Stimulated activated CD8-positive, alpha-beta memory T cell treated with anti-CD3 and anti-CD28 coated beads, Interleukin-15, amount 100 ng/mL, for 1 hour (primary cell): ENCODE measurements at places on chromosomes 1 and 21.
A peak's percentile ranks its signal among the peaks of the same experiment; 100 is the strongest.

- DNase-seq: no peak
Measured at GRCh38 chr21:39776589-39776988, 31.6 kb downstream of the IGSF5 start.

GRCh38 chr1:205582471-205583291, 49.1 kb downstream of the ELK4 start:
- no peak for DNase-seq

DNA sequence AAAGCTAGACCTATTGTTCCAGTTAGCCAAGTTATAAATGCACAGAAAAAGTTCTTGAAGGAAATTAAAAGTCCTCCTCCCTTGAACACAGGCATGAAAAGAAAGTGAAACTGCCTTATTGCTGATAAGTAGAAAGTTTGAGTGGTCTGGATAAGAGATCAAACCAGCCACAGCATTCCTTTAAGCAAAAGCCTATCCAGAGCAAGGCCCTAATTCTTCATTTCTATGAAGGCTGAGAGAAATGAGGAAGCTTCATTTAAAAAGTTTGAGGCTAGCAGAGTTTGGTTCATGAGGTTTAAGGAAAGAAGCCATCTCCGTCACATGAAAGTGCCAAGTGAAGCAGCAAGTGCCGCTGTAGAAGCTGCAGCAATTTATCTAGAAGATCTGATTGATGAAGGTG, 2.7 kb upstream of the SSX2IP start:
- no peak for DNase-seq

DNA sequence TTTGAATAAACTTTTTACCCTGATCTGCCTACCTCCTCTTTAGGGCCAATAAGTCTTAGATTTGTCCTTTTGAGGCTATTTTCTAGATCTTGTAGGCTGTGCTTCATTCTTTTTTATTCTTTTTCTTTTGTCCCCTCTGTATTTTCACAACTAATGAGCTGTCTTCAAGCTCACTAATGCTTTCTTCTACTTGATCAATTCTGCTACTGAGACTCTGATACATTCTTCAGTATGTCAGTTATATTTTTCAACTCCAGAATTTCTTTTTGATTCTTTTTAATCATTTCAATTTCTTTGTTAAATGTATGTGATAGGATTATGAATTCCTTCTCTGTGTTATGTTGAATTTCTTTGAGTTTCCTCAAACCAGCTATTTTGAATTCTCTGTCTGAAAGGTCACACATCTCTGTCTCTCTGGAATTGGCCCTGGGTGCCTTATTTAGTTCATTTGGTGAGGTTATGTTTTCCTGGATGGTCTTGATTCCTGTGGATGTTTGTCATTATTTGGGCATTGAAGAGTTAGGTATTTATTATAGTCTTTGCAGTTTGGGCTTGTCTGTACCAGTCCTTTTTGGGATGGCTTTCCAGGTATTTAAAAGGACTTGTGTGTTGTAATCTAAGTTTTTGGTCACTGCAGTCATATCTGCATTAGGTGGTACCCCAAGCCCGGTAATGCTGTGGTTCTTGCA, 11.2 kb upstream of the ATG4C start:
- no peak for DNase-seq

DNA sequence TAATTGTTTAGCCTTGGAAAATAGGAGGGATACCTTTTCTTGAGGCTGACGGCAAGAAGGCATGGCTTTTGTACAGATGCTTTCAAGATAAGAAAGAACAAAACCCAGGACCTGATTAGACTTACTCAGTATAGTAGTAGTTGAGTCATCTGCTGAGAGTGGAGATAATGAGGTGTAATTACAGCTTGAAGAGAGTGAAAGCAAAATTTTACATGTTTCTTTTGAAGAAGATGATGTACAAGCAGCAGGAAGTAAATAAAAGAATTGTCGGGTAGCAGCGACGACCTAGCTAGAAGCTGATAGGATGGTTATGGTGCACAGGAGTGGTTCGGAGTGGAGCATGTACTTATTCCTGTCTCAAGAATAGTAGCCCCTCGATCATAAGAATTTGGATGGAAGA, 6.6 kb downstream of the ANGPTL1 start:
- DNase-seq: no peak

DNA sequence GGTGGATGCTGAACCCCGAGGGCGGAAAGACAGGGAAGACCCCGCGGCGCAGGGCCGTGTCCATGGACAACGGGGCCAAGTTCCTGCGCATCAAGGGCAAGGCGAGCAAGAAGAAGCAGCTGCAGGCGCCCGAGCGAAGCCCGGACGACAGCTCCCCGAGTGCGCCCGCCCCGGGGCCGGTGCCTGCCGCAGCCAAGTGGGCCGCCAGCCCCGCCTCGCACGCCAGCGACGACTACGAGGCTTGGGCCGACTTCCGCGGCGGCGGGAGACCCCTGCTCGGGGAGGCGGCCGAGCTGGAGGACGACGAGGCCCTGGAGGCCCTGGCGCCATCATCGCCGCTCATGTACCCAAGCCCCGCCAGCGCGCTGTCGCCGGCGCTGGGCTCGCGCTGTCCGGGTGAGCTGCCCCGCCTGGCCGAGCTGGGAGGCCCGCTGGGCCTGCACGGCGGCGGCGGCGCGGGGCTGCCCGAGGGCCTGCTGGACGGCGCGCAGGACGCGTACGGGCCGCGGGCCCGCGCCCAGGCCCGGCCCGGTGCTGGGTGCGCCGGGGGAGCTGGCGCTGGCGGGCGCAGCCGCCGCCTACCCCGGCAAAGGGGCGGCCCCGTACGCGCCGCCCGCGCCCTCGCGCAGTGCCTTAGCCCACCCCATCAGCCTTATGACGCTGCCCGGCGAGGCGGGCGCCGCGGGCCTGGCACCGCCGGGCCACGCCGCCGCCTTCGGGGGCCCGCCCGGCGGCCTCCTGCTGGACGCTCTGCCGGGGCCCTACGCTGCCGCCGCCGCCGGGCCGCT, 20.7 kb downstream of the FOXO6 start:
- no peak for DNase-seq

DNA sequence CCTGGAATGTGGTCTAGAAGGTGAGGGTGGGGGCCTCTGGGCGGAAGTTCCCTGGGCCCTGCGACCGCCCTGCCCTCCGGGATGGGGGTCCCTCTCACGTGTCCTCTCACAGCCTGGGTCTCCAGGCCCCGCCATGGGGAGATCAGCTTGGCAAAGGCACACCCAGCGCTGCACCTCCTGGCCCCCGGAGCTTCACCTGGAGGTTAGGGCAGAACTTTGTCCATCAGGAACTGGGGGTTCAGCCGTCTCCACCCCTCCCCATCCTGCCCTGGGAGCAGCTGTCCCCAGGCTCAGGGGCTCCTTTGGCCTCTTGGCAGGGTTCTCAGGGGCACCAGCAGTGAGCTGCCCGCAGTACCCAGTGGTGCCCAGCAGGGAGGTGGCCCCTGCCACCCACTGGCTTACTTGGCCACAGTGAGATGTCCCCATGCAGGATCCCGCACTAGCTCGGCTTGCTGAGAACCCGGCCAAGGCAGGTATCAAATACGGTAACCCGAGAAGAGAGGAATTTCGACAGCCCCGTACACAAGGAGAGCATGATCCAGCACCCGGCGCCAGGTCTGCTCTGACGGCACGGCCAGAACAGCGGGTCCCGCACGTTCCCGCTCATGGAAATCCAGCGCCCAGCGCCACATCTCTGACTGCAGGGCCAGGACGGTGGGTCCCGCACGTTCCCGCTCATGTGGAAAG, 36.7 kb downstream of the RRP1 start:
- no peak for DNase-seq

DNA sequence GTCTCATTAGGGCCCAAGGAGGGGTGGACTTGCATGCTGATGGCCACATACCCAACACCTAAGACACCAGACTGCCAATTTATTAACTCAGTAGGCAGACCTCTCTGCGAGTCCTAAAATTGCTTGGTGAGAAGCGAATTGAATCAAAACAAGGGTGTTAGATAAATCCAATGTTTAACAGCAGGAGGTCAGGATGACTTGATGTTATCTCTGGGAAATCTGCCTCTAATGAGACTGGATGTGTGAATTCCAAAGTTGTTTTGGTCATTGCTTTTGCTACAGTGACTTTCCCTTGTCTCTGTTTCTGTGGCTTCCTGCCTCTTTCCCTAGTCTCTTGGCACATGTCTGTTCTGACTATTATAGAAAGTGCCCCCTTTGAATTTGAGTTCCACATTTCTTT, 20.8 kb downstream of the MTR start:
- no peak for DNase-seq

DNA sequence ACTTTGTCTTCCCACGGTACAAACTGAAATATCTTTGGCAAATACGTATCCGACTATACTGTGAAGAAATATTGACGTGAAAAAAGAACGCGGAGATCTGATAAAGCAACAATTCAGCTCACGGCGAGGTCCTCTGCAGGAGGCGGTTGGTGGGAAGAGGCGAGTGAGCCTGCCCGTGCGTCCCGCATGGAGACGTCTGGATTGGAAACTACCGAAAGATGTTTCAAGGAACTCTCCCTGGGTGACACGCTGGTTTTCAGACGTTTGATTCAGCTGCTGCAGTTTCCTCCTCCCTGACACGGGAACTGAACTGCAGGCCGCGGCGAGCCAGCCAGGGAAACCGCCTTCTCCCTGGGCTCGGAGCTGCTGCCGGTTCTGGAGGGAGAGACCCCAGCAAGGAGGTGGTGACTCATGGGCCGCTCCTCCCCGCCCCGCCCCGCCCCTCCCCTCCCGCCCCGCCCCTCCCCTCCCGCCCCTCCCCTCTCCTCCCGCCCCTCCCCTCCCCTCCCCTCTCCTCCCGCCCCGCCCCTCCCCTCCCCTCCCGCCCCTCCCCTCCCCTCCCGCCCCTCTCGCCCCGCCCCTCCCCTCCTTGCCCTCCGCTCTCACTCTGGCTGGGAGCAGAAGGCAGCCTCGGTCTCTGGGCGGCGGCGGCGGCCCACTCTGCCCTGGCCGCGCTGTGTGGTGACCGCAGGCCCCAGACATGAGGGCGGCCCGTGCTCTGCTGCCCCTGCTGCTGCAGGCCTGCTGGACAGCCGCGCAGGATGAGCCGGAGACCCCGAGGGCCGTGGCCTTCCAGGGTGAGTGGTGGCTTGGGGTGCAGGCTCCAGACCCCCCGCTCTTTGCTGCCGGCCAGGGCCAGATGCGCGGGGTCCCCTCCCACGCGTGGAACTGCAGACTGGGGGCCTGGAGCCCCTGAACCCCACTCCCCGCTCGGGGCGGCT, at the start of gene COL6A1:
TSS of gene COL6A1 (plus strand) at position 620 of the 941 bp plus-strand sequence. CDS start at position 701, 81 bp downstream.
- DNase-seq: peak; percentile 32

GRCh38 chr1:215887627-215888026, 320.5 kb downstream of the KCTD3 start:
- no peak for DNase-seq

- no peak for DNase-seq
Measured at GRCh38 chr1:228669242-228669585, 66.1 kb upstream of the RHOU start.

DNA sequence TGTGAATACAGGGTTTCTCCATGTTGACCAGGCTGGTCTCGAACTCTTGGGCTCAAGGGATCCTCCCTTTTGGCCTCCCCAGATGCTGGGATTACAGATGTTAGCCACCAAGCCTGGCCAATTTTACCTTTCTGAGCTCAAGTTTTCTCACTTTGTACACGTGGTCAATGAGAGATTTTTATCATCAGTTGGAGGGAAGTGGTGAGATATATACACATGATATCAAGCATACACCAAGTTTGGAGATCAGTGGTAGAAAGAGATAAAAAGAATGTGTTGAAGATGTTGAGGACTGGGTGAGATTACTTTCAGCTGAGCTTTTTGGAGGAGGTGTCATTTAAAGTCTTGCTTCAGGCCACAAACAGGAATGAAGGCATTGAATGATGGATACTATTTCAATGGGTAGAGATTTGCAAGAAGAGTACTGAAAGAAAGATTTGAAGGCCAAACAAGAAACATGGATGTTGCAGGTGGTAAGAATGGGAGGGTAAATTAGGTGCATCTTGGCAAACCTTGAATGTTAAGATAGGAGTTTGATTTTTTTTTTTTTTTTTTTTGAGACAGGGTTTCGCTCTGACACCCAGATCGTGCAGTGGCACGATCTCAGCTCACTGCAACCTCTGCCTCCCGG, 3.0 kb upstream of the SESN2 start:
- no peak for DNase-seq

DNA sequence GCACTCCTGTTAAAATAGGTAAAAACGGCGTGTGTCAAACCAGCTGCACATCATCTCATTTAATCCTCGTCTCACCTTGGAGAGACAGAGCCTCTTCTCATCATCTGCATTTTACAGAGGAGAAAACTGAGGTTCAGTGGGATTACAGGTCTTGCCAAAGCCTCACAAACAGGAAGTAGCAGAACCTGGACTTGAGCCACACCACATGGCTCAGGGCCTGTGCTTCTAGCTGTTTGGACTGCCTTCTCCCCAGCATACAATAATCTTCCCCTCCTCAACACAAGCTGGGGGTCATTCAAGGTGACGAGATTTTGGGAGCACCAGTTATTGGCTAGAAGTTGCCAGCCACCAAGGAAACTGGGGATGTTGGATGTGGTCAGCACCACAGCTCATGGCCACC, 167.9 kb upstream of the ZC3H12A start:
- no peak for DNase-seq

DNA sequence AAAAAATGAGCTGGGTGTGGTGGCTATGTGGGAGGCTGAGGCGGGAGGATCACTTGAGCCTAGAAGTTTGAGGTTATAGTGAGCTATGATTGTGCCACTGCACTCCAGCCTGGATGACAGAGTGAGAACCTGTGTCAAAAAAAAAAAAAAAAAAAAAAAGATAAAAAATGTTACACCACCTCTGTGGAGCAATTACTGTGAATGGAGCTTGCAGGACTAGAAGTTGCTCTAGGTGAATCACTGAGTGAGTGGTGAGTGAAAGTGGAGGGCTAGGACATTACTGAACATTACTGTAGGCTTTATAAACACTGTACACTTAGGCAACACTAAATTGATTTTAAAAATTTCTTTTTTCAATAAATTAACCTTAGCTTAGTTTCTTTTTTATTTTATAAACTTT, 21.9 kb downstream of the TLCD4 start:
- DNase-seq: no peak

GRCh38 chr1:30526652-30527345, 196.6 kb downstream of the MATN1 start:
- no peak for DNase-seq

- DNase-seq: no peak
Measured at GRCh38 chr21:39094847-39095579, 88.2 kb downstream of the PSMG1 start.
